ENCODE measurements at places on chromosomes 4 and X. TPM values are rescaled to one million over a fixed set of nuclear protein-coding genes. Genes with fewer than 3 reads are reported as not detected.

DNA sequence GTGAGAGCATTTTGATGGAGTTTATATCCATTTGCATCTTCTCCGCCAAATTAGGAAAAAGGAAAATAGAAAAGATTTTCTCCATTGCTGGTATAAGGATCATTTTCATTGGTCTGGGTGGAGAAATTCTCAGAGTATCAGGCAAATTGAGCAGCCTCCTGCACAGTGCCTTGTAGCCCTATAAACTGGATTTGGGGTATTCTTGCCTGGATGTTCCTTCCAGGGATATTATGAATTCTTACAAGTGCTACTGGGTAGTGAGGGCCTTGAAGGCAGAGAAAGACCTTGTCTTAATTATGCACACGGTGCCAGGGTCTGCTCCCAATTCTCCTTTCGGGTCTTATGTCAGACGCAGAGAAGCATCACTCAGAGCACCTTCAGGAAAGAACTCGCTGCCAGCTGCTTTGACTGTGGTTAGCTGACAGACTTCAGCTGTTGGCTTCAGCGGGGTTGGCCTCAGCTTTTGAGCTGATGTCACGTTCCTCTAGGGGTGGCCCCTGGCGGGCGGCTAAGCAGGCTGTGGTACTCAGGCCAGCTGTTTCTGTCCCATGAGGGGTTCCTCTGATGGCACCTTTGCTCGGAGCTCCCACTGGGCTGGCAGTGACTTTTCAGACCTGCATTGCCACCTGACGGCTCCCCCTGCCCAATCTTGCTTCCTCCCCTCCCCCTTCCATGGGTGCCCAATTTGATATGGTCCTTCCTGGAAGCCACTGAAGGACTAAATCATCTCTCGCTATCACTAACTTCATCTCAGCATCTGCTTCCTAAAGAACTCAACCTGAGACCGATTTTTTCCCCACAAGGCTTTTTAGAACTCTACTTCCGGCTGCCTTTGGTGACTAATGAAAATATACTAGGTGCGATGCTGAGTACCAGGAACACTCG is 519.5 kb downstream of the BCOR start:
- H3K27me3 ChIP-seq = no peaks in the 10 kb centered on the region
- no peak overlapping the region for H3K4me3 ChIP-seq
- H3K4me1 ChIP-seq = peaks cover 2% of the 10 kb centered on the region
- no peak overlapping the region for H3K27ac ChIP-seq
- no peaks in the 10 kb centered on the region for H3K36me3 ChIP-seq

ZAR1 gene
- not detected for polyA plus RNA-seq

GRCh38 chr4:72314869-72315268 is 254.2 kb downstream of the ADAMTS3 start:
- H3K4me3 ChIP-seq = no peak overlapping the region
- DNase-seq = no peak
- H3K27ac ChIP-seq = no peak overlapping the region
- peaks cover 30% of the 10 kb centered on the region for H3K4me1 ChIP-seq
- H3K36me3 ChIP-seq = no peaks in the 10 kb centered on the region

ADH1C gene
- polyA plus RNA-seq = not detected

GRCh38 chrX:12139934-12140611 is 1.8 kb downstream of the FRMPD4 start:
- no peak overlapping the region for H3K27ac ChIP-seq
- DNase-seq = no peak
- peaks cover 32% of the 10 kb centered on the region for H3K27me3 ChIP-seq
- H3K4me3 ChIP-seq = no peak overlapping the region

DNA sequence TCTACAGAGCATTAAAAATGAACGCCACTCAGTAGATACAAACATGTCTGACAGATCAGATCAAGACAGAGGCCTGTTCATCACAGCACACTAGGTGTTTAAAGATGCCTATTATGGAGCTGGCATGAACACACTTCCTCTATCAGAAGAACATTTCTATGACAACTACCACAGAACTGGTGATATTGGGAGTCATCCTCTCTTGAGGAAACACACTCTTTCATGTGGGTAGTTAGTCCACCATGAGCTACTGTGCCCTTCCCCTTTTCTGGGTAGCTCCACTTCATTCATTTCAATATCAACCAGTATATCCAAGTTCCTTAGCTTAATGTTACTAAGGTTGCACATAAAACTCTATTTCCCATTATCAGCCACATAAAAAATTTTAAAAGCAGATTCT is 46.7 kb downstream of the MAOB start:
- H3K27me3 ChIP-seq = no peaks in the 10 kb centered on the region
- H3K27ac ChIP-seq = no peak overlapping the region
- no peak for DNase-seq
- no peaks in the 10 kb centered on the region for H3K36me3 ChIP-seq
- no peak overlapping the region for H3K4me3 ChIP-seq

DNA sequence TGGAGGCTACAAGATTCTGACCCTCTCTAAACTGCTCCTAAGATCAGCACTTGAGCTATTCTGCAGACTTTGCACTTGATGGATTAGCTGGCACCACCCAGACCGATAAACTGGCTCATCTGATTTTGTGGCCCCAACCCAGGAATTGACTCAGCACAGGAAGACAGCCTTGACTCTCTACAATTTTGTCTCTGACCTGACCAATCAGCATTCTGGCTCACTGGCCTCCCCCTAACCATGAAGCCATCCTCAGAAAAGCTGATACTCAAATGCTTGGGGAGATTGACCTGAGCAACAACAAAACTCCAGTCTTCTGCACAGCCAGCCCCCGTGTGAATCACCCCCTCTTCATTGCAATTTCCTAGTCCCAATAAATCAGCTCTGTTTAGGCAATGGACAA is 195.4 kb upstream of the PPP1R2C start:
- no peak overlapping the region for H3K27ac ChIP-seq
- no peak overlapping the region for H3K4me3 ChIP-seq
- peaks cover 20% of the 10 kb centered on the region for H3K4me1 ChIP-seq
- DNase-seq = no peak

PLS3 gene
- 457 TPM for polyA plus RNA-seq

DNA sequence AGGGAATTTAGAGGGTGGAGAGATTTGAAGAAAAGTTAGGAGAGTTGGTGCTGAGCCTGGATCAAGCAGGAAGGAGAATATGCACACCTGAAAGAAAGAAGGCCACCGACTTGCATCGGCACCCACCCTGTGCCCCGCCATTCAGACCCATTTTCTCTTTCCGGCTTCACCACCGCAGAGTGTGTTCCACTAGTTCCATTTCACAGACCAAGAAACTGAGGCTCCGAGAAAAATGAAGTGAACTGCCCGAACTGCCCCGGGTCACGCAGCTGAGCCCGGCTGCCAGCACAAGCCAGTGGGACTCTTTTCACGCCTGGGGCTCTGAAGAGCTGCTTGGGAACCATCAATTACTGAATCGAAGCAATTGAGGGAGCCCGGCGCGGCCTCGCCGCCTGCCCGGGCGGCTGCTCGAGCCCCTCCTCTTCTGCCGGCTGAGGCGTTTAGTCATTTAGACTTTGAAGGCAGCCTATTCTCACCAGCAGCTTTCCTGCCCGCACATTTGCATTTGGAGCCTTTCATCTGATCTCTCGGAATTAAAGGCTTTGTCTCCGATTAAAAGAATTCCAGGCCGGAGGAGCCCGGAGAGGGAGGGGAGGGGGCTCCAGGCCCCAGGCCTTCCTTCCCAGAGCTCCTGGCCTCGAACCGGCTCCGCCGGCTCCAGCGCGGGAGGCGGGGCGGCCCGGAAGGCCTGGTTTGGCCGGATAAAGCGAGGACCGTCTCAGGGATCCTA is 140.2 kb upstream of the PJA1 start:
- no peaks in the 10 kb centered on the region for H3K36me3 ChIP-seq
- peaks cover 2% of the 10 kb centered on the region for H3K27me3 ChIP-seq
- H3K27ac ChIP-seq = no peak overlapping the region
- H3K4me3 ChIP-seq = no peak overlapping the region
- no peaks in the 10 kb centered on the region for H3K4me1 ChIP-seq

SHROOM3 gene
- 4.9 TPM for polyA plus RNA-seq

ATP2B3 gene
- polyA plus RNA-seq = not detected

DNA sequence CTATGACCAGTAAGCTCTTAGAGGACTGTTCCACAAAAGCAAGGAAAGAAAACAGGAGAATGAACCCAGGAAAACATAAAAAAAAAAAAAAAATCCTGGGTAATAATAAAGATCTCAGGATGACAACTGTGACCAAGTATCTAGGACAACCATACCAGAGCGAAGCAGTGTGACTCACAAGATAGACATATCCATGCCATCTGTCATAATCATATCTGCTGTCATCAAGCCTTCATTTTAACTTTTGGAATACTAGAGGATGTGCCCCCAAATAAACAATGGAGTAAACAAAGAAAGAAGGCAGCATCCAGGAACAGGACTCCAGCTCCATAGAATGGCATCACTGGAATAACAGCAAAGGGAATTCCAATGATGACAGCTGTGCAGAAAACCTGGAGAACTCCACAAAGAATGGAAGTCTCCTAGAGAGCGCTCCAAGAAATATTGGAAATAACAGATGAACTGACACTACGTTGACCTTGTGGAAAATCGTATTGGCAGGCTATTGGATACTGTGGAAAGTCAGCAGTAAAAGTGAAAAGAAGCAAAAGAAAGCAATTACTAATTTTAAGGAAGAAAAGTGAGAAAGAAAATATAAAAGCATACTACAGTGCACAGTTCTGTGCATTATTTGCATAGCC is 35.3 kb downstream of the HPGDS start:
- no peak for DNase-seq
- H3K4me1 ChIP-seq = no peaks in the 10 kb centered on the region
- no peaks in the 10 kb centered on the region for H3K36me3 ChIP-seq
- H3K27me3 ChIP-seq = no peaks in the 10 kb centered on the region
- no peak overlapping the region for H3K4me3 ChIP-seq
- H3K27ac ChIP-seq = no peak overlapping the region

GRCh38 chr4:8820178-8821102 is 51.2 kb downstream of the HMX1 start:
- no peaks in the 10 kb centered on the region for H3K27me3 ChIP-seq
- no peaks in the 10 kb centered on the region for H3K36me3 ChIP-seq
- DNase-seq = no peak
- no peaks in the 10 kb centered on the region for H3K4me1 ChIP-seq

GRCh38 chr4:33111117-33111516 is 2390.9 kb downstream of the PCDH7 start:
- H3K36me3 ChIP-seq = no peaks in the 10 kb centered on the region
- no peak overlapping the region for H3K27ac ChIP-seq
- no peaks in the 10 kb centered on the region for H3K27me3 ChIP-seq
- no peaks in the 10 kb centered on the region for H3K4me1 ChIP-seq

DNA sequence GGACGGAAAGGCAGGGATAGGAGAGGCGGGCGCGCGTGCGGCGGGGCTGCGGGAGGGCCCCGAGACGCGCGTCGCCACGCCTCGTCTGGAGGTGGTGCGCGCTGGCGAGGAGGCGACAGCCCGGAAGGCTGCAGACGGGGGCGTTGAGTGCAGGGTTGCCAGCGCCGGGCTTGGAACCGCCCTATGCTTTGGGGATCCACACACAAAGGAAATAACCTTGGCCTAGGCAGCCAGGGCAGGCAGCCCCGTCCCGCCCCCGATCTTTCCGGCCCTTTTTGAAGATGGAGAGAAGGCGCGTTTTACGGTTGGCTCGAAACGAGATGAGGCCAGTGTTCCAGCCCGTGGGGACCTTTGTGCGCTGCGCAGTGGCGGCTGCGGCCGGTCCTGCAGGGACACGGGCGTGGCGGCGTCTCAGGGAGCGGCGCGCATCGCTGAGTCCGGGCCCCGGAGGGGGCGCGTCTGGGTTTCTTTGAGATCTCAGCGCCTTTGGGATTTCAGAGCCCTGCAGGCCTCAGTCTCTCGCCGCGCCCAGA is 50.8 kb upstream of the TRIM2 start:
- DNase-seq = no peak
- H3K27ac ChIP-seq = no peak overlapping the region
- peaks cover 19% of the 10 kb centered on the region for H3K4me1 ChIP-seq
- no peaks in the 10 kb centered on the region for H3K36me3 ChIP-seq

- peaks cover 4% of the 10 kb centered on the region for H3K36me3 ChIP-seq
- no peaks in the 10 kb centered on the region for H3K27me3 ChIP-seq
- H3K27ac ChIP-seq = no peak overlapping the region
- H3K4me3 ChIP-seq = no peak overlapping the region
- DNase-seq = no peak
- H3K4me1 ChIP-seq = no peaks in the 10 kb centered on the region
Observed at GRCh38 chr4:1393866-1394265, 12.4 kb downstream of the NKX1-1 start.

SMIM10L2A gene
- polyA plus RNA-seq = 1.3 TPM

CHIC2 gene
- polyA plus RNA-seq = 21.9 TPM

- no peak for DNase-seq
- no peaks in the 10 kb centered on the region for H3K36me3 ChIP-seq
Observed at GRCh38 chrX:130563476-130563875, 161.7 kb downstream of the RBMX2 start.

Measured in keratinocyte (primary cell).